Activated gamma-delta T cell treated with anti-CD3 and anti-CD28 coated beads, Interleukin-2, amount 50 U/mL, for 16 hours (primary cell): ENCODE measurements at places on chromosomes 1 and 21.

GRCh38 chr1:83942914-83943313, 56.0 kb downstream of the TTLL7 start:
- DNase-seq: no peak

DNA sequence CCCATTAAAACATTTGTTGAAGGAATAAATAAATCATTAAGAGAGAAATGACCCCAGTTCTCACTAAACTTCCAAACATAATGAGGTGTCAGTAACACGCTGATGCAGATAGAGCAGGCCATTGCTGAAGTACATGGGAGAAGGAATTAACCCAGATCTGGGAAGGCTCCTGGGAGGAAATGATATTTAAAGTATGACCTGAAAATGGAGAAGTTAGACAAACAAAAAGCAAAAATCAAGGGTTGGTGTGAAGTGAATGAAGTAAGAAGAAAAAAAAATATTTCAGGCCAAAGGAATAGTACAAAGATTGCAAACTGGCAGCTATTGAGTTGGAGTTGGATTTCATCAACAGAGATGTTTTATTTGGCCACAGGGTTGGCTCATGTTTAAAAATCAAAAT, 71.4 kb downstream of the RGS2 start:
- no peak for DNase-seq

DNA sequence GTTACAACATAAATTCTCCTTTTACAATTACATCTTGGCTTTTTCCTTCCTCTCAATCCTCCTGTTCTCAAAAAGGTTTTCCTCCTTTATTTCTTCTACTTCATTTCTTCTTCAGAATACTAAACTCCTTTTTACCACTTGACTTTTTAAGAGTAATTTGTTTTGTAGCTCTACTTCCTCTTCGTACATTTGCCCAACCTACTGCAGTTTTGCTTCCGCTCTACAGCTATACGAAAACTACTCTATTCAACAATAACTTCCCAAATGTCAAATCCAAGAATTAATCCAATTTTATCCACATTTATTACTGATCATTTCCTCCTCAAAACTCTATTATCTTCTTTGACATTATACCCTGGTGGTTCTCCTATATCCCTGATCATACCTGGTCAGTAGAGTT, 3.4 kb downstream of the GDAP2 start:
- no peak for DNase-seq

GRCh38 chr1:204337583-204337982, 22.1 kb downstream of the PLEKHA6 start:
- no peak for DNase-seq

GRCh38 chr1:53176452-53177208, 20.0 kb upstream of the CPT2 start:
- no peak for DNase-seq

DNA sequence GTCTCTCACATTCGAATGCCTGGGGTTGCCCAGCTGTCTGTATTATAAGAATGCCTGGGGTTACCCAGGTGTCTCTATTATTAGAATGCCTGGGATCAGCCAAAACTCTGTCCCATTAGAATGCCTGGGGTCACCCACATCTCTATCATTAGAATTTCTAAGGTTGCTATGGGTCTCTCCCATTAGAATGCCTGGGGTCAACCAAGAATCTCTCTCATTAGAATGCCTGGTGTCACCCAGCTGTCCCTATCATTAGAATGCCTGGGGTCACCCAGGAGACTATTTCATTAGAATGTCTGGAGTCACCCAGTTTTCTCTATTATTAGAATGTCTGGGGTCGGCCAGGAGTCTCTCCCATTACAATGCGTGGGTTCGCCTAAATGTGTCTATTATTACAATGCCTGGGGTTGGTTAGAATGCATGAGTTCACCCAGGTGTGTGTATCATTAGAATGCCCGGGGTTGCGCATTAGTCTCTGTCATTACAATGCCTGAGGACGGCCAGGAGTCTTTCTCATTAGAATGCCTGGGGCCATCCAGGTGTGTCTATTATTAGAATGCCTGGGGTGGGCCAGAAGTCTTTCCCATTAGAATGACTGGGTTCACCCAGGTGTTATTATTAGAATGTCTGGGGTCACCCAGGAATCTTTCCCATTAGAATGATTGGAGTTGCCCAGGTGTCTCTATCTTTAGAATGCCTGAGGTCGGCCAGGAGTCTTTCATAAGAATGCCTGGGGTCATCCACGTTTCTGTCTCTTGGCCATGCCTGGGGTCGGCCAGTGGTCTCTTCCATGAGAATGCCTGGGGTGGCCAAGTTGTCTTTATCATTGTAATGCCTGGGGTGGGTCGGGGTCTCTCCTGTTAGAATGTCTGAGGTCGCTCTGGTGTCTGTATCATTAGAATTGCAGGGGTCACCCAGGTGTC, 59.6 kb downstream of the RNF187 start:
- no peak for DNase-seq

- no peak for DNase-seq
These were observed 29.6 kb downstream of the KIAA0040 start for GRCh38 chr1:175162955-175163354.

GRCh38 chr21:44382536-44382935, 29.1 kb downstream of the TRPM2 start:
- no peak for DNase-seq

GRCh38 chr1:143699731-143700130, 272.1 kb downstream of the FAM72C start:
- DNase-seq: no peak
